ENCODE measurements at places on chromosomes 7 and 10. TPM values are rescaled to one million over a fixed set of nuclear protein-coding genes. Genes with fewer than 3 reads are reported as not detected.

NUP205 gene
- total RNA-seq: 48.1 TPM

OIT3 gene
- 2.1 TPM for total RNA-seq

PCLO gene
- total RNA-seq: 5.5 TPM

MYO1G gene
- 0.55 TPM for total RNA-seq

SFTPD gene
- 0.69 TPM for total RNA-seq

FXYD4 gene
- not detected for total RNA-seq

GRCh38 chr10:119812684-119813083 lies 60.0 kb downstream of the MCMBP start:
- DNase-seq: no peak

DNA sequence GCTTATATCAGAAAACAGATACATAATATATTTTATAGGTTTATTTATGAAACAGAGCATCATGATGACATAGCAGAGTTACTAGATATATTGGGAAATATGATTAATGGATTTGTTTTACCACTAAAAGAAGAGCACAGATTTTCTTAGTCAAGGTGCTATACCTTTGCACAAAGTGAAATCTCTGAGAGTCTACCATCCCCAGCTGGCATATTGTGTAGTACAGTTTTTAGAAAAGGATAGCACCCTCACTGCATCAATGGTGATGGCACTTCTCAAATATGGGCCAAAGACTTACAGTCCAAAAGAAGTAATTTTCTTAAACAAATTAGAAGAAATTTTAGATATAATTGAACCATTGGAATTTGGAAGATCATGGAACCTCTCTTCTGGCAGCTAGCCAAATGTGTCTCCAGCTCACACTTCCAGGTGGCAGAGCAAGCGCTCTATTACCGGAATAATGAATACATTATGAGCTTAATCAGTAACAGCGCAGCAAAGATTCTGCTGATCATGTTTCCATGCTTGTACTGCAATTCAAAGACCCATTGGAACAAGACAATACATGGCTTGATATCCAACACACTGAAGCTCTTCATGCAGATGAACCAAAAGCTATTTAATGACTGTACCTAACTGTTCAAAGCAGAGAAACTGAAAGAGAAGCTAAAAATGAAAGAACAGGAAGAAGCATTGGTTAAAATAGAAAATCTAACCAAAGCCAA lies 21.9 kb upstream of the CREB3L2 start:
- no peak for DNase-seq

DNA sequence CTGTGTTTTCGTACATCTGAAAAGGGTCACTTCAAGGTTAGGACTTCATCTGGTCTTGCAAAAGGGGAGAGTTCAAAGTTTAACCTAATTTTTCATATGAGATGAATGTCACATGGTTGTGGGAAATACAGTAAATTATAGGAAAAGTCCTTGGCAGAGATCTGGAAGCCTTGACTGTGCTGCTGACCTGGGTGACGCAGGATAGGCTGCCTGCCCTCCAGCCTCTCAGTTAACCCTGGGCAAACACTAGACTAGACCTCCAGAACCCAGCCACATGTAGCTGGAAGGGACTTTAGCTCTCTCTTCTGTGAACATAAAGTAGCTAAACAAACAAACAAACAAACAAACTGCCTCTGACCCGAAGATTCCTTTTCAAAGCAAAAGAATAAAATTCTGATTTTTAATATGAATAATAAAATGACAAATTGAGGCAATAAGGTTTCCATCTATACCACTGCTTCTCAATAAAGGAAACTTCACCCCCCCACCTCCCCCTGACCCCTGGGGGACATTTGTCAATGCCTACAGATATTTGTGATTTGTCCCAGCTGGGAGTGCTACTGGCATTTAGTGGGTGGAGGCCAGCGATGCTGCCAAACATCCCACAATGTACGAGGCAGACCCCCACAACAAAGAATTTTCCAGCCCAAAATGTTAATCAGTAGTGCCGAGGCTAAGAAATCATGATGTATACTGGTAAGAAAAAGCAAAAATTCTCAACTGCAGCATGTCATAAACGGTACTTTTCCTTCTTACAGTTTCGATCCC lies 75.2 kb upstream of the PRR15 start:
- DNase-seq: peak; percentile 66

GRCh38 chr10:74177140-74177677 lies 26.2 kb downstream of the ADK start:
- peak; percentile 58 for DNase-seq

DNA sequence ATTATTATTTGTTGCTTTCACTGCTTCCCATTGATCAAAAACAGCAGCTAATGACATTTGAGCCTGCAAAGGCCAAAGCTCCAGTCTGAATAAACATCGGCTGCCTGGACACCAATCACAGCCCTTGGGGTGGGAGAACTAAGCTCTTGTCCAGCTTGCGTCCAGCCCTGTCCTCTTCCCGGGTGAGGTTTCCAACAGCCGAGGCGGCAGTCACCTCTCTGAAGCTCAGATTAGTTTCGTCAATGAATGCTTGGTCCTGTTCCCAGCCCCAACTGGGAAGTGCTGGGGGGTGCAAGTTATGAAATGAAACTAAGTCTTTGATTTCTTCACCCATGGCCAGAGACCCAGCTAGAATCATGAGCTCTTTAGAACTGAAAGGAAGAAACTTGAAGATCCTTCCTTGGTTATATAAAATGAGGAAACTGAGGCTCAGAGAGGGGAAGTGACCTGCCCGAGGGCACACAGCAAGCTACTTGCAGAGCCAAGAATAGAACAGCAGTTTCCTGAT lies 114.0 kb upstream of the TCF7L2 start:
- peak; percentile 25 for DNase-seq

GRCh38 chr7:106600569-106601373 lies 60.2 kb downstream of the CCDC71L start:
- DNase-seq: no peak

DNA sequence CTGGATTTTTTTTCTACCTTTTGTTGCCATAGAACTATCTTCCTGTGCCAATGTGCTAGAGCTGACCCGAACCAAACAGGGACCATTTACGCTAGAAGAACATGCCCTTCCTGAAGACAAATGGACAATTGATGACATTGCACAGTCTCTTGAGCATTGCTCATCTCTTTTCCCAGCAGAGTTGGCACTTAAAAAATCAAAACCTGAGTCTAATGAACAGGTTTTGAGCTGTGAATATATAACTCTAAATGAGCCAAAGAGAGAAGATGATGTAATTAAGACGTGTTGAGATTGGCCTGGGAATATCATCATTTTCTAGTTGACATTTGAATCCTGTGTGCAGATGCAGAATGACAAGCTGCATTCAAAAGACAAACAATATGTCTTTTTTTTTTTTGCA lies 37.1 kb downstream of the TRUB1 start:
- DNase-seq: no peak

DNA sequence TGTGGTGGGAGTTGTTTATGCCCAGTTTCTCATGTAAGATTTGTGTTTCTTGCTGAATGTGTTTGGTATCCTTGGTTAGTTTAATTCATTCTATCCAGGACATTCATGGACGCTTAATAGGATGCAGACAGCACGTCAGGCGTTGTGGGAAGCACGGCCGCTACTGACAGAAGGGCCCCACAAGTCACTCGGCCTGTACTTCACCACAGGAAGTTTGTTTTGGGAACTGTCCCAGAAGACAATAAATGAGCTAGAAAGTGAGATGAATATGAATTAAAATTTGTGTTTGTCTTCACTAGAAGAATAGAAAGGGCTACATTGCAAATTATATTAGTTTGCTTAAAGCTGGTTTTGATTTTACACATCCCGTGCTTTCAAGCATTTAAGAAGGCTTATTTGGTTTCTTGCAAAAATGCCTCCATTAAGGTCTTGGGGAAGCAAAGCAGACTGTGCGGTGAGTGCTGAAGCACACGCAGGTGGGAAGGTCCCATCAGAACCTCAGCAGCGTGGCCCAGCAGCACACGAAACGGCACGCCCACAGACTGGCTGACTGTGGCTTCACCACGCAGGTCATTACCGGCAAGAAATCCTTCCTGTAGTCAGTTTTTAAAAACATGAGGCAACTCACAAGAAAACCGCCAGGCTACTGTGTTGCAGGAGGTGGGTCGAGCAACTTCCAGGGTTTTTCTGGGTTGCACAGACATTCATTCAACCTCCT lies 74.1 kb downstream of the VIPR2 start:
- peak; percentile 10 for DNase-seq

DNA sequence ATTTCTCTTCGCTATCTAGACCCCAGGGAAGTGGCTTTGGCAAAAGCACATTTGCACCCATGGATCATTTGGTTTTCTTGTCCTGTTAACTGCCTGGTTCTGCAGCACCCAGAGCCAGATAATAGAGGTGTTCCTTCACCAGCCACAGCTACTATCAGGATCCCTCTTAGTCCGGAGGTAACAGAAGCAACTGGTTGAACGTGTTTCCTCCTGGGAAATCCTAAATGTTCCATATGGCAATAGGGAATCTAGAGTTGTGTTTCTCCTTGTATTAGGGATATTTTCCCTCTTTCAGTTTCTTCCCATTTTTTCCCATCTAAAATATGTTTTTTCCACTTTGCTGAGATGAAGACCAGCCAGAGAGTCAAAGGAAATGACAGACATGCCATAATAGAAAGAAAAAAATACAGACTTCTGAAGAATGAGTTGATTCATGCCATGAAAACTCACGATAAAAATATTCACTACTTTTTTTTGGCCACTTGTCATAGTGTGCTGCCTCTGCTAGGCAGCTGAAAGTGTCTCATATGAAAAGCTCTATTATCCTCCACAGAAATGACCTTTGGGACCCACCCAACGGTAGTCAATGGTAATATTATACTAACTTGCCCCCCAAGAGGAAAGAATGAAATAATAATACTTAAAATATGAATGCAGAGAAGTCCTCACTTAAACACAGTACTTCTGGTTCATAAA lies 472.8 kb downstream of the KCNMA1 start:
- no peak for DNase-seq

DNA sequence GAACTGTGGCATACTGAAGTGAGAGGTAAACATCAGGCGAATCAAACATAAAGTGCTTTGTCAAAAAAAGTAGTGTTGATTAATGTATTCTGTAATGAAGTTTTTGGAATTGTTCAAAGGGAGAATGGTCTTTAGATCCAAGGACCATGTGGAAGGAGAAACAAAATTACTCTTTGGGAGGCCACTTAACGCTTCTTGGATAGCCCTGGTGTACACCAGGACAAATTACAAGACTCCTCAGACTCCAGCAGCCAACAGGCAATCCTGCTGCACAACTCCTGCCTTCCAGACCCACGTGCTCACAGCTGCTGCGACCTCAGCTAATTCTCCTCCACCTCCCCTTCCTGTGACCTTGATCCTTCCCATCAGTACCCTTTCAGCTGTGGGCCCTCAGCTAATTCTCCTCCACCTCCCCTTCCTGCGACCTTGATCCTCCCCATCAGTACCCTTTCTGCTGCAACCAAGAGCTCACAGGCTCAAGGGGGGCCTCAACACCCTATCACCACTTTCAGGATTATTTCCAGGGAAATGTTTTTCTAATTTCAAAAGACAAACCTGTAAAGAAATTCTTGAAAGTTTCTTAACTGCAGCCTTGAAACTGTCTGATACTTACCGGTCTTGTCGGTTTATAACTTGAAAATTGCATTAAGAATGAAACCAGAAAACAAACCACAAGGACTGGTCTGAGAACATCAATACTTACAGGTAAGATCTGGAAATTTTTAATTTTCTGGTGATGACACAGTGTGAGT lies 29.7 kb upstream of the DDC start:
- no peak for DNase-seq

DNA sequence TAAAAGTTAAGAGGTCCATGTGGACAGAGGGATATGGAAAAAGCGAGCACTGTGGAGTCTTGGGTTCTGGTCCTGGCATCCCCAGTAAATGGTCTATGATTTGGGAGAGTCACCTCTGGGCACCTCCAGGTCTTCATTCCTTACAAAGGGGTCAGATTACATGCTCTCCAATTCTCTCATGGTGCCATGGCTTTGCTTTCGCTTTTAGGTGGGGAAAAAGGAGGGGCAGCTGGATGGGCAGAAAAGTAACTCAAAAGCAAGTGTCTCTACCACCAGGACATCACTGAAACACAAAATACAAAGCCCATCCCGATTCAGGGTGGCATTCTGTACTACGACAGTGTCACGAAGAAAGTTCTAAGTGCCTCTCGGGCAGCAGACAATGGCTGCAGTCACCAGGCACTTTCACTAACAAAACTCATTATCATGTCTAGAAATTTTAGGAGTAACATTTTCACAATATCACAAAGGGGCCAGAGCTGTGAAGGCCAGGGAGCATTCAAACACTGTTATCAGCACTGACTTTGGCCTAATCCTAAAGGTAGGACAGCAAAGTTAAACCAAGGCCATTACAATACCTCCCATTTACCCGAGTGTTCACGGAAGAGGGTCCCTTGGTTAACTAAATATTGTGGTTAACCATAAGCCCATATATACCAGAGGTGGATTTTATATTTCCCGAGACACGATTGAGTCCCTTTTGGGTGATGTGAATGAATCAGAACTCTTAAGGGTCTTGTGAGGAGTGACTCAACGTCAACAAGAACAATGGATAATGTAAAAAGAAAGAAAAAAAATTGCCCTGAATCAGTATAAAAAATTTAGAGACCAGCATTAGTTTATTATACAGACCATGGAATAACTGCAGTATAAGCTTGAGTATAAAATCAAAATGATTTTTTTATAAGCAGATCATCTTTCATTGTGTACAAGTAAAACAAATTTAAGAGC lies 2.5 kb downstream of the PSAP start:
- no peak for DNase-seq

GRCh38 chr7:135204876-135205275 lies 6.5 kb downstream of the WDR91 start:
- DNase-seq: no peak

DNA sequence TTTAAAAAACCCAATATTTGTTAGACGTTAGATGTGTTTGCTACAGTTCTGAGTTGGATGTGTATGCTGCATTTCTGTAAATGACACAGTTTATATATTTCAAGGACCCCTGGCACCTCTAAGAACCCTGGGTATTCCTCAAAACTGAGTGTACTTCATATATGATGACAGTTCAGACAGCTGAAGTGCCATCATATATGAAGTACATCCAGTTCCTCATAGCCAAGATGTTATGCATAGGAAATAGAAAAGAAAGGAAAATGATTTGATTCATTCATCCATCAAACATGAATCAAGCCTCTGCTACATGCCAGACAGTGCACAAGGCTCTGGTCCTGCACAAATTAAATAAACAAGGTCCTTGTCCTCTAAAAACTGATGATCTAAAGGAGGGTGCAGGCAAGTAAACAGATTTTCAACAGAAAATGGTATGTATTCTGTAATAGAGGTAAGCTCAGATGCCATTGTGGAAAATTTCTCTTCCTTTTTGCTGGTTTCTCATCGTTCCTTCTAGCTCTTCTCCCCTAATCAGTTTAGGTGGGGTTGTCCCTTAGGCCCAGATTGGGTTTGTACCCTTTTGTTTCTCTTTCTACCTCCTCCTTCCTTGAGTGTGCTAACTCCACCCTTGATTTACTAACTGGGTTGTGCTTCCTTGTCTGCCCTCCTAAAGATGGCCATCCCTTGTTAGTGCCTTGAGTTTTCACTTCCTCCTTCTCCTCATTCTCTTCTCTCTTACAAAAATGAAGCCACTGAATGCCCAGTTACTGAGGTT lies 25.3 kb upstream of the SMIM30 start:
- DNase-seq: no peak

- DNase-seq: no peak
Measured at GRCh38 chr7:93359520-93360198, 127.5 kb downstream of the VPS50 start.

Measured in adrenal gland (tissue), 19 donors.